ENCODE measurements at places on chromosomes 1 and 21.

DNA sequence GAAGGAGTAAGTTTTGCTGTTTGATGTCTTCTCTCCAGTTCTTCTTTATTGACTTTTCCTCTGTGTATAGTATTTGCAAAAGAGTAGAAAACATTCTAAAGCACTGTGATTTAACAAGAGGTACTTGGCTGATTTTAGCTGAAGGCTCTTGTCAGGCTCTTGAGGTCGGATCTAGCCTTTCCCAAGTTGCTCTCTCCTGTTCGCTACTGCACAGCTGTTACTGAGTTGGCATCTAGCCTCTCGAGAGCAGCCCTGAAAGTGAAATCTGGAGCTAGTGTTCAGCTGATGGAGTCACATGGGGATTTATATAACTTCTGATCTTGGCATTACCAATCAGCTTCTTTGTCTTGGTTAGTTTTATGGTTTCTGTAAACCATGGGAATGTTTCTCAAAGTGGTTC, 193.1 kb downstream of the RYR2 start:
- DNase-seq = no peak

GRCh38 chr1:235632506-235633401, 16.8 kb downstream of the GNG4 start:
- DNase-seq = no peak

- DNase-seq = no peak
These were observed 4.2 kb upstream of the PRXL2B start for GRCh38 chr1:2582391-2582790.

- peak; percentile 71 for DNase-seq
These were observed at the start of gene PEA15 for GRCh38 chr1:160205242-160206035. TSS of gene PEA15 (plus strand) at chr1:160205384. CDS start at chr1:160211545, 6,161 bp downstream.

DNA sequence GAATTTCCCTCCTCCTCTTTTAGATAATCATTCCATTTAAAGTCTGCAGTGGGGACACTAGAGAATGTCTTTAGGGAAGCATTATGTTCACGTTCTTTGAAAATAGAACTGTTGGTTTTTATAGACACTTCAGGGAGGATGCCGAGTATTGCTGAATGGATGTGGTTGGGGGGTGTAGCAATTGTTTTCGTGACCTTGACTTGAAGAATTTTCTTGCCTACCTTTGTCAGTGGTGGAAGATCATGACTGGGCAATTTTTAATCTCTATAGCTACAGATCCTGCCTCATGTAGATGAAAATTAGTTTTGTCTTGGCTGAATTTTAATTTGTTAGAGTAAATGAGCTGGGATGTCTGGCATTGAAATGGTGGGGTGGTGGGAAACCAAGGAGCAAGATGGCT, 3.8 kb downstream of the SMG7 start:
- DNase-seq = no peak

DNA sequence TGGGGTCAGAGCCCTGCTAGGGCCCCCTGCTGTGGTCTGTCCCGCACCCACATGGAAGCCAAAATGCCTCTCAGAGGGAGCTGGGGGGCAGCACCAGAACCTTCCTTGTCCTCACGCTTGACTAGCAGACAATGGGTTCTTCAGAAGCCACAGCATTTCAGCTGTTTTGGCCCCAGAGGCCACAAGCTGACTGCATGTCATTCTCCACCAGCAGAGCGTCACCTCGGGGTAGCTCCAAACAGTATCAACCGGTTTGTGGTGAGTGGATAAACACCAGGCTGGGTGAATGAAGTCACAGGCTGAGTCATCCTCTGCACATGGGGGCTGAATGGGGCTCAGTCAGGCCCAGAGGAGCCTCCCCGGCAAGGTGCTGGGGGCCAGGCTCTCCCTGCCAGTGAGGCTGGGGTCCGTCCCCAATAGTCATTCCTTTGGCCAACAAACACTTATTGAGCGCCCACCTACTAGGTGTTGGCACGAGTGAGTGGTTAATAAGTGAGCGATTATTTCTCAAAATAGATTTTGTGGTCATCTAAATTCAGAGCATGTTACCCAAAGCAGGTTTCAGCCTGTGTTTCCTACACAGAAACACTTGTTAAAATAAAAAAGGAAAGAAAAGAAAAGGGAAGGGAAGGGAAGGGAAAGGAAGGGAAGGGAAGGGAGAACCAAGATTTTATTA, 9.1 kb downstream of the OLIG1 start:
- peak; percentile 79 for DNase-seq

GRCh38 chr1:18315449-18315848, 165.3 kb upstream of the KLHDC7A start:
- DNase-seq = no peak

- no peak for DNase-seq
These were observed 4.5 kb upstream of the SRSF10 start for GRCh38 chr1:23984417-23985186.

DNA sequence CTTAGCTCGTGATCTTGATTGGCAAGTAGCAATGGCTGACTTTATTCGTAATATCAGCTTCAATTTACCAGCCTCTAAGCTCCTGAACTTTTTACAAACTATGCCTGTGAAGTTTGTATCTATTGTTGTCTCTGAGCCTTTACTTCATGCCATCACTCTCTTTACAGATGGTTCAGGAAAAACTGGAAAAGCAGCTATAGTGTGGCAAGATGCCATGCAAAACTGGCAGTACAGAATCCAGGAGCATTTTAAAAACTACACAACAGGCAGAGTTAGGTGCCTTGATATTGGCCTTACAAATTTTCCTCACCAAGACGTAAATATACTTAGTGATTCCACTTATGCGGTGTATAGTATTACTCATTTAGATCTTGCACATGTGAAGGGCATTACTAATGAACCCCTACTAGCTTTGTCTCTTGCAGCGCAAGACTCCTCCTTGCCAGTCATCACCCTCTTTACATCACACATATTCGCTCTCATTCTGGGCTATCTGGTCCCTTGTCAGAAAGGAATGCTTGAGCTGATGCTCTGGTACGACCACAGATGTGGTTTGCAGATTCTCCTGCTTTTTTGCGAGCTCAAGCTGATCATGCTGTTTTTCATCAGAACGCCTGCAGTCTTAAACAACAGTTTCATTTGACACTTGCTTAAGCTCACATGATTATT, 36.3 kb downstream of the CLCA1 start:
- DNase-seq = no peak

DNA sequence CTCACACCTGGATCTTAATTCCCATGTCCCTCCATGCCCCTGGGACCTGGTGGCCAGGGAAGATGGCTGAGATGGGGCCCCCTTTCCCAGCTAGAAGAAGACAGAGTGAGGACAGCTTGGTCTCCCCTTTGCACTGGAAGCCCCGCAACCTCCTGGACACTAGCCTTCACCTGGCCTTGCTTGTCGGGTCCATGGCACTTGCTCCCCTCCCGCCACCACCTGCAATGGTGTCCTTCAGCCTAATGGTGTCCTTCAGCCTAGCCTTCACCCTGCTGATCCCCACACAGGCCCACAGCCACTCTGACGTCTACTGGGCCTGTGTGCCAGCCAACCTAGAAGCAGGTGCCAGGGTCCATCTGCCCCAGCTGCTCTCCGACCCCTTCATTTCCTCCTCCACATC, 45.9 kb upstream of the EDN2 start:
- DNase-seq = no peak

- no peak for DNase-seq
These were observed 72.3 kb upstream of the PALMD start for GRCh38 chr1:99573431-99574217.

DNA sequence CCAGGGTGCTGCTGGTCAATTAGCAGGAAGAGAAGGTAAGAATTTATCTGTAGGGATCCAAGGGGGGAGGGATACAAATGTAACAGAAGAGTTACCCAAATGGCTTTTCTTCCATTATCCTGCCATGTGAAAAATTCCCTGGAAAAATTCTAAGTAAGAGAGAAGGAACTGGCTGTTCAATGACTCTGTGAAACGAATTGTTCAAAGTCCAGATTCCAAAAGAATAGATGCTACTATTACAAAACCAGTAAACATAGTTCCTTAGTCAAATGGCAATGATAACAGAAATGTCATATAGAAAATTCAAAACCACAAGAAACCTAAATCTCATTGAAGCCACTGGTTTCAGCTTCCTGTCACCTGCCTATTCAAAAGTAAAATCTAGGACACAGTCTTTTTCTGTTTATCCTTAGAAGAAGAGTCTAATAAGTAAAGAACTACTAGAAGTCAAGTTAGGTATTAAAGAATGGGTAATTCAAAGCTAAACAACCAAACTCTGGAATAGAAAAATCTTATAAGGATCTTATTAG, 102.6 kb downstream of the ZNF644 start:
- DNase-seq = no peak

DNA sequence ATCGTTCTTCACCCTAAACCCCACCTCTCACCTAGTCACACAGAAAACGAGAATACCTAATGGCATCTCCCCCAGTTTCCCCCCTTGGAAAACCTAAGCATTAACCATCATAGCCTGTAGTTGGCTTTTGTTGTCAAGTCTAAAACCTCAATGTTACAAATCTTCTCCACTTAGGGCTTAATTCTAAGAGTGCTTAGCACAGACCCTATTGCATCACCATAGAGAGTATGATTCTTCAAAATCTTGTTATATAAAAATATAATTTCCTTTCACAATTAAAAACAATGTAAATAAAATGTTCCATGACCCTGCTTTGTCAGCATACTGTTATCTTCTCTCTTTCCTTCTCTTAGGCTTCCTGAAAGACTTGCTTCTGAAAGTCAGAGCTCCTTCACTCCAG, 263.2 kb upstream of the RGS18 start:
- no peak for DNase-seq

DNA sequence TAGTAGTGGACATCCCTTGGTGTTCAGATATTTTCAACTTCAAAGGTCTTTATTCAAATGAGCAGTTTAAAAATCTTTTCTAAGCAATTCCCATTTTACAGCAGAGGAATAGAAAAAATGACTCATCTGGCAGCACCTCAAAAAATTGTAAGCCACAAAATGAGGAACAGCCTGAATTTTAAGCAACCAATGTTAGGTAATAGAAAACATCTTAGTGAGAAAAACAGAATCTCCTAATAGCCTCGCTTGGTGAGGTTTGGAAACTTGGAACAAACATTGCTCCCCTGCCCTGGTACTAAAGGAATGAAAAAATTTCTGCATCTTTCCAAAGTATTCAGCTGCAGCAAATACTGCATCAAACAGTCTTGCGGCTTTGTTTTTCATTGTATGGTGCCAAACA, 264.4 kb downstream of the NTNG1 start:
- no peak for DNase-seq

GRCh38 chr1:226424221-226425003, 16.5 kb upstream of the PARP1 start:
- DNase-seq = peak; percentile 72

DNA sequence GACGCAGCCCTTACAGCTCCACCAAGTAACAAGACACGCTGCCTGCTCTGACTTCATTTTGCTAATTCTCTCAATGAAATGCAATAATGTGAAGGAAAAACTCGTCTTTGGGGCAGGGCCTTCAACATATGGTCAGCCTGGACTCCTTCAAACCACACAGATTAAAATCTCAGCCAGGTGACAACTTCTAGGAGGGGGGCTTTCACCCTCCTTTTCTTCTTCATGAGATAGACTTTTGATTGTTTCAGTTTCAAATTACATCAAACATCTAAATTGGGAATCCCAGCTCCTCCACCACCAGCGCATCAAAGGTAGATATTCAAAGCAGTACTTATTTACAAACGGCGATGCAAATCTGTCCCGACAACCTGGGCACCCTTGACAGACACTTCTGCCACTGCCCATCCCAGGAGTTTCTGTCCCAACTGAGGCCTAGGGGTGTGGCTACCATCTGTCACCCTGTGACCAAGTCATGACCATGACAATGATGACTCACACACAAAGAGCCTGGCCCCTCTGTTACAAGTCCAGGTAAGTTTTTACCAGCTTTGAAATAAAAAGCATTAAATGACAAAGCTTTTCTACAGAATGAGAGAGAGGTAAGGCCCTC, 29.7 kb downstream of the SSBP3 start:
- no peak for DNase-seq

DNA sequence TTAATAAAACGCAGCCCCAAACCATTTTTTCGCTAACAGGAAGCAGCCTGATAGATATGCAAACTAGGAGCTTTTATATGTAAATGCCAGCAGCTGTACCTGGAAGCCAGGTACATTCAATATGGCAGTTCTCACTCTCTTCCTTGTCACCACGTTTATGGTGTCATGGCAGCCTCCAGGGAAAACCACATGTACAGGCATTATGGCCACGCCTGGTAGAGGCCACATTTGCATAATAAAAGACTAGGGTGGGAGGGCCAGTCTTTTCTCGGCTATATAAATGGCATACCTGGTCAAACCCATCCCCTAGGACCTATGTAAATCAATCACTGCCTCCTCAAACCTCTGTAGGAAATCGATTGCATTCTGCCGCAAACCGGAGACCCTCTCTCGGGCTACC, 247.5 kb downstream of the NEGR1 start:
- no peak for DNase-seq

DNA sequence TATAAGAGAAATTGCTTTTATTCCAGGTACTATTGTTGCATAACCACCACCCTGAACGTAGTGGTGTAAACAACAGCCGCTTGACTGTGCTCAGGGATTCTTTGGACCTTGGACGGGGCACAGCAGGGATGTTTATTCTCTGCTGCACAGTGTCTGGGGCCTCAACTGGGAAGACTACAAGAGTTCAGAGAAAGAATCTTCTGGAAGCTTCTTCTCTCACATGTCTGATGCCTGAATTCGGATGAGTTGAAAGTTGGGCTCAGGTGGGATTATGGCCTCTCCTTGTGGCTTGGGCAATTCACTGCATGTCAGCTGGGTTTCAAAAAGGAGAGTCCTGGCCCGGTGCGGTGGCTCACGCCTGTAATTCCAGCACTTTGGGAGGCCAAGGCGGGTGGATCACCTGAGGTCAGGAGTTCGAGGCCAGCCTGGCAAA, 19.0 kb upstream of the SSBP3 start:
- DNase-seq = no peak

DNA sequence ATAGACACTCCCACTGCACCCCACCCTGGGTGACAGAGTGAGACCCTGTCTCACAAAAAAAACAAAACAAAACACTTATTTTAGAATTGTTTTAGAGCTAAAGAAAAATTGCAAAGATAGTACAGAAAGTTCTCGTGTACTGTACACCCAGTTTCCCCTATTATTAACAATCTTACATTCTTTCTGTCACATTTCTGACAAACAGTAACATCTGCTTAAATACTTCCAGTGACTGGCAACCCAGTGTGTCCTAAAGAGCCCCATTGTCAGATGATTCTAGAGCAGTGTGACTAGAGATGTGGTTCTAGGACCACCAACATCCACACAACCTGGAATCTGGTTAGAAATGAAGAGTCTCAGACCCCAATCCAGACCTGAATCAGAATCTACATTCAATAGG, 90.5 kb downstream of the LEPR start:
- no peak for DNase-seq

GRCh38 chr1:15423355-15424077, 13.8 kb downstream of the EFHD2 start:
- DNase-seq = no peak
